ENCODE measurements at places on chromosomes 11 and 22.
A peak's percentile ranks its signal among the peaks of the same experiment; 100 is the strongest.

DNA sequence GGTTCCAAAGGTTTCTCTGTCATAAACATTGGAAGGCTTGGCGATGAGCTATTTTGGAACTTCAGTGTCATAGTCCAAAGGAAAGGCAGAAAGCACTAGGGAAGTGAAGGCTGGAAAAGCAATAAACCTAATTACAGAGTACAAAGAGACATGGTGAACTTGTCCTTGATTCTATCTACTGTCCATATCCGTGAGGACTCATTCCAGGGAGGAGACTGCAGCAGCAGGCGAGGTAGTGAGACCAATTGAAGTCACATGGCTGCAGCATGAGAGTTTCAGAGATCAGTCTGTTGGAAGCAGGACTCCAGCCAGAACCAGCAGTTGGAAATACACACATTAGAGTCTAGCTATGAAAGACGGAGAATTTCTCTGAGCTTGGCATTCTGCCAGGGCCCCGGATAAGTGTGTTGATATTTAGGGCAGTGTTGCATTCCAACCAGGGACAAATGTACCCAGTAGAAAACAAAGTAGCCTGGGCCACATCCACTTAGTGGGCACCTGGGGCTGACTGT is 54.1 kb upstream of the ARHGAP42 start:
- peak; percentile 80 for DNase-seq

DNA sequence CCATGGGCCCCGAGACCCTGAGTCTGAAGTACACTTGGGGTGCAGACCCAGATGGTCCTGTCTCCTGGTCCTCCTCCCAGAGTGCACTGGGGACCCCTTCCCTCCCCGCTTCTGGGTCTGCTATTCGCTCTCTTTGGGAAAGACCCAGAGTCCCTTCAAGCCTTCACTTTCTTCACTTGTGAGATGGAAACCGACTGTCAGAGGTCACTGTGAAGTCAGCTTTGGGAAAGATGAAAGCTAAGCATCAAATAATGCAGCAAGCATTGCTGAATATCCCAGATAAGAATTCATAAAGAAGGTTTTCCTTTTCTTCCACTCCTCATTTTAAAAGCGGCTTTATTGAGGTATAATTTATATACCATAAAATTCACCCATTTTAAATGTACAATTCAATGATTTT is 105.0 kb upstream of the CSNK2A3 start:
- DNase-seq = no peak

DNA sequence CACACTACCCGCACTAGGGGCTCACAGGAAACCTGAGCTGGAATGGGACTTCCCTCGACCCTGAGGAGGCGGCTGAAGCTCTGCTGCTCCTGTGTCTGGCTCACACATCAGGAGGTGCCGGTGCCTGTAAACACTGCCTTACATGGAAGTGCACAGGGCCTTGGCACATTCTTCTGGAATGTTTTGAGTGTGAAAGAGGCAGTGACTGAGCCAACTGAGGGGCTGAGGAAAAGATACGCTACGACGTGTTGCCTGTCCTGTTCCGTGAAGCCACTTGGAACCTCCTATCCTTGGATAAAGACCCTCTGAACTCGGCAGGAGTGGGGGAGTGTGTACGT is 10.5 kb downstream of the TXN2 start:
- no peak for DNase-seq

GRCh38 chr11:95863486-95864140 is 60.3 kb downstream of the MTMR2 start:
- no peak for DNase-seq

- DNase-seq = no peak
These were observed 67.5 kb downstream of the C11orf58 start for GRCh38 chr11:16805938-16806337.

GRCh38 chr22:37019309-37020191 is at the start of the genes MPST and TST:
MPST (plus strand) TSS chr22:37019742; CDS start chr22:37019837, 95 bp downstream.
TST (minus strand) TSS chr22:37019447; CDS start chr22:37018732, 715 bp downstream.
- peak; percentile 48 for DNase-seq

GRCh38 chr11:111632516-111633220 is 30.4 kb downstream of the SIK2 start:
- no peak for DNase-seq

DNA sequence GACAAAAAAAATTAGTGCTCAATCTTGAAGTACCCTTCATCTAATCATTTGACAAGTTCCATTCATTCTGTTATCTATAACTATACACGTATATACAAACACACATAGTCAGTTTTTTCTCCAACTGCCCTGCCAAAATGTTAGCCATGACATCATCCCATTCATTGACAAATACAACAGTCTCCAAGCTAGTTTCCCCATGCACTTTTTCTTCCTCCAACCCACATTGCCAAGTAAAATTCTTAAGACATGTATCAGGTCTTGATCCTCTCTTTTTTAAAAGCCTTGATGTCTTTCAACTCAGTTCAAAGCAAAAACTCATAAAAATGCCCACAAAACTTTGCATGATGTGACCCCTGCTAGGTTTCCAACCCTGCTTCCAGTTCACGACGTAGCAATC is 58.1 kb downstream of the DDI1 start:
- no peak for DNase-seq

DNA sequence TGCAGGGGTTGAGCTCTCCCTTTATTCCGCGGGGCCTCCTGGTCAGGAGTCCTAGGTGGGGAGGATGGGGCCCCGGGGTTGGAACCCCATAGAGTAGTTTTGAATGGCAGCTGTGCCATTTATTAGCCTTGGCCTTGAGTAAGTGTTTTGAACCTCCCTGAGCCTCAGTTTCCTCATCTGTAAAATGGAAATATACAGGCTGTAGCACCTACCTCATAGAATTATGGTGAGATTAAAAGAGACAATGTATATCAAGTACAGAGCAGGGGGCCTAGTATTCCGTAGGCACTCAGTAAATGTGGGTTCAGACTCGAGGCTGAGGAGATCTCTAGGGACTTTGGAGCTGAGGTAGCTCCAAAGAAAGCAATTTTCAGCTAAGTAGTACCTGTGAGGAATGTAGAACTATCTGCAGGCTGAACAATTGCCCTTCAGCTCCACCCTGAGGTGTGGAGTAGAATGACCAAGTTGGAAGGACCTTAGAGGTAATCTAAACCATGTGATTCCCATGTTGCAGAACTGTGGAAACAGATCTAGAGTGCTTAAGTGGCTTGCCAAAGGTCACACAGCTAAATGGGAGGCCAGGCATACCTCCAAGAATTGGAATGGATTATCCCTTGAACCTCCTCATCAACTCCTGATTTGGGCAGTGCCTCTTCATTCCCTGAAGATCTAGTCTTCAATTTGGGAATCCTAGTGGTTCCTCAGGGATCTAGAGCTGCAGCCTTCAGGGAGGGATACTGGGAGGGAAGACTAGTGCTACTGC is 682 bp downstream of the PGAP2 start:
- DNase-seq = peak; percentile 90

GRCh38 chr11:112470355-112470754 is 209.7 kb upstream of the PLET1 start:
- no peak for DNase-seq

- no peak for DNase-seq
These were observed 404.5 kb downstream of the INSC start for GRCh38 chr11:15519124-15519791.

- no peak for DNase-seq
These were observed 283.1 kb upstream of the CCDC90B start for GRCh38 chr11:83569134-83569805.

- no peak for DNase-seq
These were observed 20.4 kb upstream of the SCUBE1 start for GRCh38 chr22:43363315-43364168.

DNA sequence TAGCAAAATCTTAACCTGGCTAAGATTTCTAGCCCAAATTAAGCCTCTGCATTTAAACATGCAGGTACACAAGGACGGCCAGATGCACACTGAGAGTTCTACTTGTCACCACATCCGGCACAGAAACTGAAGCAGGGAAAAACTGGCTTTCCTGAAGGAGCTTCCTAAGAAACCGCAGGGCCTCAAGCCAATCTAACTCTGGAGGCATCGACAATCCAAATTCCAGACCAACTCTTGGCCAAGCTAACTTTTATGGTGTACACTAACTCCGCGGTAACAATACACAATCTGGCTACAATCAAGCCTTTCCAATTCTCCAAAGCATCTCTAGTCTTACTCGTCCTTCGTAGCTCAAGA is 1.2 kb downstream of the MSANTD2 start:
- peak; percentile 71 for DNase-seq

DNA sequence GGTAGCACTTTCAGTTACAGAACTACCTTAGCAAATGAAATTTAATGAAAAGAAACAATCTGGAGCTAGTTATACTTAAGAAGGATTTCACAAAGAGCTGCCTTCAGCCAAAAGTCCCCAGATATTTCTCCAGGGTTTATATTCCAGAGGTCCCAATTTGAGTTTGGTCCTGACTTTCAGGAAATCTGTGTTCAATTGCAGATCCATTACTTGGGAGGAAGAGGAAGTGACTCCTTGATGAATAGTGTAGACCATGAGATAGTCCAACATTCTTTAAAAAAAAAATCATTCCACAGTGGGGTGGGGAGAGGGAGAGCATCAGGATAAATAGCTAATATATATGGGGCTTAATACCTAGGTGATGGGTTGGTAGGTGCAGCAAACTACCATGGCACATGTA is 117.6 kb upstream of the ARHGAP20 start:
- no peak for DNase-seq

GRCh38 chr22:41504397-41504796 is 35.5 kb downstream of the ACO2 start:
- no peak for DNase-seq

DNA sequence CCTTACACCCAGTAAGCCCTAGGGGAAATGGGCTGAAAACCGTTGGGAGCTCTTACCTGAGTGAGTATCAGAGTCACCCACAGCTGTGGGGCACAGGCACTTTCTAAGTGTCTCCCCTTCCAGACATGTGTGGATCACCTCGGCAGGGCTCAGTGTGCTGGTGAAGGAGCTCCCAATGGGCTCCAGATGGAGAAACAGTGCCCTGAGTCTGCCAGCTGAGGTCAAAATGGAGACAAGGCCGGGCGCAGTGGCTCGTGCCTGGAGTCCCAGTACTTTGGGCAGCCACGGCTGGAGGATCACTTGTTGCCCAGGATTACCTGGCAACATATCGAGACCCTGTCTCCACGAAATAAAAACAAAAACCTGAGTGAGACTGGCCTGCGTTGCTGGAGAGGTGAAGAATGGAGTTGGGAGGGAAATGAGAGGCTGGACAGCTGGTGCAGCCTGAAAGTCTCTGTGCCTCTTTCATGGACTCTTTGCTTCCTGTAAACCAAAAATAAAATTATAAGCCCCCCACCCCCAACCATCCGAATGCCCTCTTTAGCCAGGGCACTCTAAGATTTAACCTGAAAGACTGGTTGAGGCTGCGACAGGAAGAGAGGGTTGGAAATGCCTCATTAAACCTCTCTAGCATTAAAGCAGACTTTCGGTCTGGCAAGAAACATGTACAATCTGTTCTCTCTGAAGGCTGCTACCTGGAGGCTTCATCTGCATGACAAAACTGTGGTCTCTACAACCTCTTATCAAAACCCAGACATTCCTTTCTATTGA is 111.8 kb downstream of the SNX19 start:
- DNase-seq = no peak

DNA sequence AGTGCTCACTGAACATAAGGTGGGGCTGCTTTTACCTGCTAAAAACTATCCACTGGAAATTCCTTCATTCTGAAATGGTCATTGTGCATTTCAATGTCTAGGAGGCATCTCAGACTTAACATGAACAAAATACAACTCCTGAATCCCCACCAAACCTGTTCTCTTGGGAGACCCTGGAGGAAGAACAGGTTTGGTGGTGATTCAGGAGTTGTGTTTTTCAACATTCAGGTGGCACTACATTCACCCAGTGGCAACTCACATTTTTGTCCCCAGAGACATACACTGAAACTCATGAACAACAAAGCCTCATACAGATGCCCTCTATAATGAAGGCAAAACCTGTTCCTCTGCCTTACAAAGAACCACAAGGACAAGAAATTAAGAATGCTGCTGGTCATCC is 64.3 kb upstream of the CYP2D6 start:
- DNase-seq = no peak

DNA sequence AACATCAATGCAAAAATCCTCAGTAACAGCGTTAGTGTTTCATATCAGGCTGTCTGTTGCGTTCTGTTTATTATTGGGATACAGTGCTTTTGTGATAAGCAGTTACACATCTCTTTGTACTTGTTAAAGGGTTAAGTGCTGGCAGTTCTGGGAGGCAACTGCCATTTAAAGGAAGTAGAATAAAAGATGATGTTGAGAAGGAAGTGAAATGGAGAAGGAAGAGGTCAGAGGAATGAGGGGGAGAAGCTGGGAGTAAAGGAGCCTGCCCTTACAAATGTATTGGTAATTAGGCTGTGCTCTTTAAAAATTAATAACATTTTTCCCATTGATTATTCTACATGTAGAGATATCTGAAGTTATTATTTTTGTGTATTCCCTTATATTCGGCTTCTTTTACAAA is 674.7 kb downstream of the NTM start:
- no peak for DNase-seq

- peak; percentile 79 for DNase-seq
These were observed 167.0 kb downstream of the BUD13 start for GRCh38 chr11:116605543-116606459.

DNA sequence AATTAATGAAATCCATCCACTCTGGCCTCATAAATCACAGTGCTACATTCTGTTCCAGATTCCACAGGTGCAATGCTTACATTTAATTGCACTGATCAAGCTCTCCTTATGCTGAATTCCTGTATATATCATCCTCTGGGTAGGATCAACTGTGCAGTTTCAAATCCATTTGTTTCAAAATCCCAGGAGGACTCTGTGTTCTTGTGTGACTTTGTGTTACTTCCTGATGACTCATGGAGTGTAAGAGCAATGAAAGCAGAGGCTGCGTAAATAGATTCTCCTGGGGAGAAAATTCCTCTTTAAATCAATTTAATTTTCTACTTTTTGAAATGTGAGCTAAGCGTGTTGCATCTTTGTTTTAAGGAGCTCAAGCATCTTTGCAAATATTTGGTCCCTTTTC is 752.7 kb downstream of the METTL15 start:
- peak; percentile 33 for DNase-seq

DNA sequence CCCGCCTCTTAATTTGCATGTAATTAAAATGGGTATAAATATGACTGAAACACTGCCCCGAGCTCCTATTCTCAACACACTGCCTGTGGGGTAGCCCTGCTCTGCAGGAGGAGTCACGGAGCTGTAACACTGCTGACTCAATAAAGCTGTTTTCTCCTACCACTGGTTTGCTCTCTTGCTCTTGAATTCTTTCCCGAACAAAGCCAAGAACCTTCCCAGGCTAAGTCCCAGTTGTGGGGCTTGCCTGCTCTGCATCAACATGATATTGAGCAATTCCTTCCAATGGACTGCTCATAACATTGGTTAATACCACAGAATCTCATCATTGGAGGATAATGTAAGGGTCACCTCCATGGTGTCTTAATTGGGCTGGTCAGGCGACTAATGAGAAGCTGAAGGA is 114.4 kb downstream of the FBXO7 start:
- no peak for DNase-seq

Measured in HT-29 (cell line).